NCI-H2081 (cell line): ENCODE measurements at places on chromosomes 6 and 20.

- DNase-seq, result no peak
Observed at GRCh38 chr20:47747669-47748031, 37.6 kb downstream of the SULF2 start.

DNA sequence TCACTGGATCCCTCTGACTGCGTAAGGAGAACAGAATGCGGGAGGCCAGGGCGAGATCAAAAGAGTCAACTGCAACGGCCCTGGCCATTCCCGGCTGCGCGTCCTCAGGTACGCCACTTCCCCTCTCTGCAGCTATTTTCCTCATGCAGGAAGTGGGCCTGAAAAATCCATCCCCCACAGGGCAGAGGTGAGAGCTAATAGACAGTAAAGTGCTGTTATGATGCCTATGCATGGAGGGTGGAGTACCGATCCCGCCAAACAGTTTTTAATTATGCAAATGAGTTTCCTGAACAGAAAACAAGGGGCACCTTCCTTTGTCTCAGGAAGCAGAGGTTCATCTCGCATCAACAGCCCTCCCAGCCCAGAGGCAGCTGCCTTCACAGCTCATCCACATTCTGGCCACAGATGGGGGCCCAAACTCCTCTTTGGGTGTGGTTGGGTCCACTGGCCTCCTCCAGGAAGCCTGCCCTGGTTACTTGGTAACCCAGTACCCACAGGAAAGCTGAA is 9.3 kb downstream of the PREX1 start:
- no peak for DNase-seq

DNA sequence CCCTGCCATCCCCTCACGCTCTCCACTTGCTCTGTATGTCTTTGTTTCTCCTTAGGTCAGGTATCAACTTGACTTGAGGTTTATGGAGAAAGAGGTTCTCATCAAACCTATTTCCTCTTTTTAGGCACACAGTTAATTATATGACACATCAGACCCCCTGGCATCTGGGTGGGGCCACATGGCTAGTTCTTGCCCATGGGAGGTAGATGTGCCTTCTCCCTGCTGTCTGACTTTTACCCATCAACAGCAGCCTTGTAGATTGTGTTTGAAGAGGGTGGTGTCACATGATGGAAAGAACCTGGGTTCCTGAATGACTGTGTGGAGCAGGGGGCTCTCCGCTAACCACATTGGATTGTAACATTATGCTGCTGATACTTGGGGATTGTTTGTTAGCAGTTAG is 7.2 kb upstream of the UQCC2 start:
- DNase-seq, result no peak

DNA sequence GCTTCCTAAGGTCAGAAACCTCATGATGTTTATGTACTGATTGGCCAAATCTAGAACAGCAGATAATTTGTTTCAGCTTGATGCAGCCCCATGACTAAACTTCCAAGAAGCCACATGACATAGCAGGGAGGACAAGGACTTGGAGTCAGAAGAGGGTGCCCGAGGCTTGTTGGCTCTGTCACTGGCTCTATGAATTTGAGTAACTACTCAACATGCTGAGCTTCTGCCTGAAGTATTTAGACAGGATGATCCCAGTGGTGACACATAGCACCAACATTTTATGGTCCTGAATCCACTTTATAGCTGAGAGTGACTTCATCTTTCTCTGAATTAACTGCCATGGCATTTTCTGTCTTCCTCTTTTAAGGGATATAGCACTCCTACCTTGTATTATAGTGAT is 13.5 kb upstream of the TBX18 start:
- no peak for DNase-seq

DNA sequence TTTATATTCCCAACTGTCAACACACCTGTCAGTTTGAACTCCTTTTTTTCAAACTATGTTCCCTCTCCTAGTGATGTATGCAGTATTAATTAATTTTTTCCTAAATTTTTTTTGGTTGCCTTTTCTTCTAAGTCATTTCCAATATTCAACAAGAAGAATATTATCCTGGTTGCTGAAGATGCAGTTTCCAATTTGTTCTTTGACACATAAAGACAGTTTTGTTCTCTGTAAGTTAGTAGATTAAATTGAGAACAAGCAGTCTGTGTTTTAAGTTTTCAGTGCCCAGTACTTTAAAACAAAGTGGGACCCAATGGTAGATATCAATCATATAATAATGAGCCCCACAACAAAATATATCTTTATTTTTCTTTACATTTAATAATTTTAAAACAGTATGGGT is 47.3 kb downstream of the GJA1 start:
- no peak for DNase-seq
